ENCODE measurements at places on chromosomes 4 and X.

- DNase-seq: no peak
Measured at GRCh38 chr4:81799371-81799770, 327.7 kb upstream of the RASGEF1B start.

GRCh38 chr4:140743194-140743931, 12.8 kb downstream of the TBC1D9 start:
- no peak for DNase-seq

- no peak for DNase-seq
Measured at GRCh38 chrX:77446908-77447652, at the start of gene FGF16. Gene FGF16 (plus strand): TSS chrX:77447389. CDS start chrX:77447675, 286 bp downstream.

- no peak for DNase-seq
Measured at GRCh38 chr4:176256921-176257320, 12.1 kb downstream of the ASB5 start.

DNA sequence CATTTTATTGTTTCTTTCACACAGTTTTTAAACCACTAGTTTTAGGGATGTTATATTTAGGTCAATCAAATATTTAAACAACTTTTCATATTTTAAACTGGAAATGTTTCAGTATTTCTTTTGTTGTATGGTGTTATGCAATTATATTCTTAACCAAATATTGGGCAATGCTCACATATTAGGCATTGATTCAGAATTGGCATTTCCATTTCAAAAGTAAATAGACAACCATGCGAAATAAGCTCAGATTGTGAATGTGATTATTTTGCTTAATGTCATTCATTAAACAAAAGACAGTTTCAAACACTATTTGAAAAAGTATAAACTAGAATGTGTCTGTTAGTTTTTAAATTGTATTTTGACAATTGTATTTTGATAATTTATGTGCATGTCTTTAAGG, 36.9 kb downstream of the ARAP2 start:
- no peak for DNase-seq

- no peak for DNase-seq
Measured at GRCh38 chr4:90120815-90121214, 6.4 kb upstream of the CCSER1 start.

GRCh38 chrX:28966331-28966730, 379.1 kb downstream of the IL1RAPL1 start:
- DNase-seq: no peak

GRCh38 chr4:141711211-141711610, 74.8 kb downstream of the IL15 start:
- DNase-seq: no peak

GRCh38 chr4:181793096-181793495, 450.1 kb upstream of the TENM3 start:
- DNase-seq: no peak

GRCh38 chr4:79653871-79654270, 245.8 kb upstream of the GK2 start:
- no peak for DNase-seq

DNA sequence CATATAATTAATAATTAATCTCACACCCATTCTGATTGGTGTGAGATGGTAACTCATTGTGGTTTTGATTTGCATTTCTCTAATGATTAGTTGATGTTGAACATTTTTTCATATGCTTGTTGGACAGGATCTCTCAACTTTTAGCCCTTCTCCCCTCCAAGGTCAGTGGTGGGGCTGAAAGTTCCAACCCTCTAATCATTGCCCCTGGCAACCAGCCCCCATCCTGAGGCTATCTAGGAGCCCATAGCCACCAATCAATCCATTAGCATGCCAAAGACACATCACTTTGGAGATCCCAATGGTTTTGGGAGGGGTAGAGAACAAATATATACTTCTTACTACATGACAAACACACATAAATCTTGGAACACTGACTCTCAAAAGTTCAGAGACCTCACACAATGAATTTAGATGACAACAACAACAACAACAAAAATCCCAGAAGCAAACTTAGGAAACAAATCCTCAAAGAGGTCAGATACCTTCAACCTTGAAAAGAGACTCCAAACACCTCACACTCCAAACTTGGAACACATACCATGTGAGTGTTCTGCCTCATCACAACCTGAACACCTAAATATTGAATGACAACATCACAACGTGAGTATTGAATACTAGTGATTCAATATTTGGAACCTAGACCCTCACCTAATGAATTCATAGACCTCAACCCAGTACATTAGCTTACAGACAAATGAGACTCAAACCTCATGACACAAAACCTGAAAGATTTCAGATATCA, 19.0 kb upstream of the PAGE4 start:
- no peak for DNase-seq

DNA sequence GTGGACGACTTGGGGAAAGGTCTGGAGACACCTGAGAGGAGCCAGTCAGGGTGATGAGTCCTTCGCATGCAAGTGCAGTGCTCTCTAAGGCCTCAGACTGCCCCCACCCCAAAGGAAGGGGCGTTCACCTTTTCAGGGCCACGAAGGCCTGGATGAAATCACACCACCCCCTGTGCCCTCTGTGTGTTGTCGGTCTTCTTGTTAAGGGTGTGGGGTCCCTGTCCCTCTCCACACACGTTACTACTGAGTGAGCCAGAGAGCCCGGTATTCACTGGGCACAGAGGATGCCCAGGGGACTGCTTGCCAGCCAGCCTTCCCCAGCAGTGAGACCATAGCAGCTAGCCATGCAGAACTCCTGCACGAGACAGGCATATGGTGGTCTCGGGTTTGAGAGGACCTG, 72.0 kb downstream of the MTMR1 start:
- no peak for DNase-seq

DNA sequence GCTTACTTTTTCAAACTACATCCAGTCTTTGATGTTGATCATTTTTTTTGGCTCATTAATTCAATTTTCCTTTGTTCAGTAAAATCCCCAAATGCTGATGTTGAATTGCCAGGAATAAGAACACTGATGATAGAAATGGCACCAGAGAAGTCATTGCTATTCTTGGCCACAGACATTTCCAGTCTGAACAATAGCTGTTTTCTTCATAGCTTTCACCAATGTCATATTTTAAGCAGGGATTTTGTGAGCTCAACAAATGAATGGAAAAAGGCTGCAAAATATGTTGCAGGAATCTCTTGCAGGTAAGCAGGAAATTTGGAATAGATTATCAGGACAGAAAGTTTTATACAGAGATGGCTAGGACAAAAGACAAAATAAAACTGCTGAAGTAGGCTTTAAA, 40.5 kb upstream of the GLRB start:
- no peak for DNase-seq

- DNase-seq: no peak
Measured at GRCh38 chrX:97622111-97622510, 738.4 kb downstream of the RPA4 start.

DNA sequence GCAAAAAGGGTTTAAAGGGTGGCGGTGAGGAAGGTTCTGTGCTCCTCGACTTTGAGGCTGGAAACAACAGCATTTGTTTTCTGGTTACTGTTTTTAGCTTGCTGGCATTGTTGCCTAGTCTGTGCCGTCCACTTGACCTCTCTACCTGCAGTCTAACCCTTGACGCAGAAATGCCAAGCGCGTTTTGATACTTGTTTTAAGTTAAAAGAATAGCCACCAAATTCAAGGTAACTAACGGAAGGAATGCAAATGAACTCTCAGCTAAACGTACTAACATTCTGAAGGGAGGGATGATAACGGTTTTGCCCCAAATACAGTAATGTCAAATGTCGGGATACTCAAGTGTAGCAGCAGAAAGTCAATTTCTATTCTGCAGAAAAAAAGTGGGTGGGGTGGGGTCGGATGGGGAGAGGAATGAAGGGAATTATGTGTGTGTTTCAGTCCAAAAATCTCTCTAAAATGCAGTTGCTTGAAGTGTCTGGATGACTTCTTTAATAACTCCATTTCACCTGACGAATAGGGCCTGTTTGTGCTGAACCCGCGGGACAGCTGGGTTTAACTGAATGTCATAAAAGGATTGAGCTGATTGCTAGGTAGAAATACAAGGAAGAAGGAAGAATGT, 3.4 kb upstream of the NKX6-1 start:
- no peak for DNase-seq

- DNase-seq: no peak
Measured at GRCh38 chr4:151105454-151106032, 6.1 kb downstream of the RPS3A start.

GRCh38 chr4:65635051-65635821, 35.1 kb downstream of the EPHA5 start:
- no peak for DNase-seq

GRCh38 chr4:23425570-23425969, 464.3 kb downstream of the PPARGC1A start:
- no peak for DNase-seq

DNA sequence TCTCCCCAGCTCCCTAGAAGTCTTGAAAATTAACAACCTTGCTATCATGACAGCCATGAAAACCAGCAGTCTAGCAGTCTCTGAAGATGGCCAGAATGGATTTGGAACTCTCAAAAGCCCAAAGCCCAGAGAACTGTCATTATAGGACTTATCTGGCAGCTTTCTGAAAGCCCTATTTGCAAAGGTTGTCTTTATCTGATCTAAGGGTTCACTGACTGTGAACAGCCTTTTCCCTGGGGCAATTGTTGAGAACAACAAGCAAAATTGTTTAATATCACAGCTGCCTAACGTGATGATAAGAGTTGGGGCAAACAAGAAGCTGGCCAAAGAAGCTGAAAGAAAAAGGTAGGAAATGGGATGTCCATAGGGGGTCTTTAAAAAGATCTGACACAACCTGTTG, 20.9 kb upstream of the KLHL8 start:
- DNase-seq: no peak

DNA sequence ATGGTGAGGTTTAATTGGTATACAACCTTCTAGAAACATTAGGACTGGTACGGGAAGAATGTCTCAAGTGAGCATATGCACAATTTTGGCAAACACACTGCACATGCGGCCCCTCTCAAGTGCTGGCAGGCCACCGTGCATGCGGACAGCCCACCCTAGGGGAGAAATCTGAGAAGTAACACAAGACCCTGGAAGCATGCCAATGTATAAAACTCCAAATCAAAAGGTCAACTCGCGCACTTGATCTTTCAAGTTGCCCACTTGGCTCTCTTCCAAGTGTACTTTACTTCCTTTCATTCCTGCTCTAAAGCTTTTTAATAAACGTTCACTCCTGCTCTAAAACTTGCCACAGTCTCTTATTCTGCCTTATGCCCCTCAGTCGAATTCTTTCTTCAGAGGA, 488.3 kb downstream of the CFAP47 start:
- DNase-seq: no peak

- DNase-seq: peak; percentile 26
Measured at GRCh38 chrX:15606136-15606535, 5.4 kb upstream of the ACE2 start.

GRCh38 chrX:124679199-124679598, 332.8 kb downstream of the SH2D1A start:
- no peak for DNase-seq

- no peak for DNase-seq
Measured at GRCh38 chr4:152041295-152041694, 280.5 kb upstream of the GATB start.

DNA sequence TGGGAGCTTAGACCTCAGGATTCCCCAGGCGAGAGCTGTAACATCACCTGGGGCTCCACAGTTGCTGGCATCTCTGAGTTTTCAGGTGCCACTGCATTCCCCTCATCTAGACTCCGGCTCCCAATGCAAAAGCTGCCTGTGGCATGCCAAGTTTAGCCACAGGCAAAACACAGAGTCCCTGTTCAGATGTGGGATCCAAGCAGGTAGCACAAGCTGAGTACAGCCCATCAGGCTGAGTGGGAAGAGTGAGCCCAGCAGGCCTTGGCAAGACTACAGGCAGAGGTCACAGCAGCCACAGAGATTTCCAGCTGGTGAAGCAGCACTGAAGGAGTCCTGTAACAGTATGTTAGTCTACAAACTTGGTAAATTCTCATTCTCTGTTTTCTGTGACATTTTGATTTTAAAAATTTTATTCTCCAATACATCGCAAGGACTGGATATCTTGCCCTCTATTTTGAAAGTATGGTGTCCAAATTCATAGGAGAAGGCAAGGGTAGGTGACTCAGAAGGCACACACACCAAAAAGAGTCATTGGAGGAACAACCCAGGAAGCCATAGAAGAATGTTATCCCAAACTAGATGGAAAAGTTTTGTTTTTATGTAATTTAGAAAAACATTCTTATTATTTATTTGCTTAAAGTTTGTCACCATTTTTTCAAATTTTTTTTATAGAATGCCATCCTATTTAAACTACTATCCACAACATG, 13.6 kb upstream of the CXCL2 start:
- no peak for DNase-seq

- DNase-seq: peak; percentile 3
Measured at GRCh38 chr4:107243141-107243781, 207.1 kb upstream of the DKK2 start.

GRCh38 chrX:46341767-46342322, 203.4 kb downstream of the ZNF674 start:
- DNase-seq: no peak

DNA sequence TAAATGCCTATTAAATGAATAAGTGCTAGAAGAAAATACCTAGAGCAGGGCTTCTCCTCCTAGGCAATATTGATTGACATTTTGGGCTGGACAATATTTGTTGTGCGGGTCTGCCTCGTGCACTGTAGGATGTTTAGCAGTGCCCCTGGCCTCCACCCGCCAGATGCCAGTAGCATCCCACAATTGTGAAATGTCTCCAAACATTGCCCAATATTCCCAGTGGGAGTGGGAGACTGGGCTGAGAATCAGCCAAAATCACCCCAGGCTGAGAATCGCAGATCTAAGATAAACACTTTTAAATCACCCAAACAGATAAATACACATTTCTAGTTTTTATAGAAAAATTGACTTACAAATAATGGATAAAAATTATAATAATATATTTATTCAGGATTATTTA, 916.2 kb upstream of the LCORL start:
- DNase-seq: no peak

- DNase-seq: no peak
Measured at GRCh38 chr4:136680271-136680670, 852.0 kb downstream of the PCDH18 start.

DNA sequence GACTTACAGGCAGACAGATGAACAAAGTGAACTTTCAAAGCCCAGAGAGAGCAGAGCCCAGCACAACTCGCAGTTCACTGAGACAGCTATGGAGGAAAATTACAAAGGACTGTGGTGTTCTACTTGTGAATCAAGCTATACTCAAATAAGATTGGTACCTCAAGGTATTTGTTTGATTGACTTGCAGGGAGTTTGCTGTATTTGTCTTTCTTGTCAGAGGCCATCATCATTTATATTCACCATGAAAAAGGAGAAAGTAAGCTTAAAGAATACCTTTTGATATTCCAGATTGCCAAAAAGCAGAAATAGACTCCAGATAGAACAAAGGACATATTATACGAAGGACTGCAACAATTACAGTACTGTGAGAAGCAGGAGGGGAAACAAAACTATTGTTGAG, 1047.9 kb downstream of the RPA4 start:
- no peak for DNase-seq

- no peak for DNase-seq
Measured at GRCh38 chr4:9918484-9918883, 102.8 kb downstream of the SLC2A9 start.

GRCh38 chr4:3349116-3349515, 56.3 kb downstream of the RGS12 start:
- no peak for DNase-seq

Data from LoVo (cell line).